ENCODE measurements at places on chromosomes 1 and 21. TPM values are rescaled to one million over a fixed set of nuclear protein-coding genes. Genes with fewer than 3 reads are reported as not detected.

Gene SETD4
- total RNA-seq, result 31.6 TPM

GRCh38 chr1:154306151-154306550 is 14.7 kb upstream of the AQP10 start:
- no peaks in the 10 kb centered on the region for H3K27me3 ChIP-seq
- H3K36me3 ChIP-seq, result no peaks in the 10 kb centered on the region
- H3K4me3 ChIP-seq, result no peak overlapping the region
- DNase-seq, result no peak
- H3K4me1 ChIP-seq, result no peaks in the 10 kb centered on the region
- no peak overlapping the region for H3K27ac ChIP-seq

DNA sequence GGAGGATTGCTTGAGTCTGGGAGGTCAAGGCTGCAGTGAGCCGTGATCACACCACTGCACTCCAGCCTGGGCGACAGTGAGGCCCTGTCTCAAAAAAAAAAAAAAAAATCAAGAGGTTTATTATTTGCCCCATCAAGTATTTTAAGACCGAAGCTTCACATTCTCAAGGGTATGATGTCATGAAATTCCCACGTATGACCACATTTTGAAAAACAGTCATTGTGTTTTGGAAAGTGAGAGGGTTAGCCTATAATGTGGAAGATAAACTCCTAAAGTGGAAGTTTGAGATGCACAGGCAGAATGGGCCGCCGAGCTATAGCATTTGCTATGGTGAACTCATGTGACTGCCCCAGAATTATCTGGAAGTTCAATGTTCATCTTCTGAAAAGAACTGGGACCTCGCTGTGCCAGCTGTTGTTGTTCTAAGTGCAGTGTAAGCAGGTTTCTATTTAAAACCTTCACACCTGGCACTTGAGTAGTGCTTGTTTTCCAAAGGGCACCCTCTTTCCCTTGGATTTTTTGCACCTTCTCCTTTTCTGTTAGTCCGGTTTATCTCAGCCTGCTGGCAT is 96.9 kb upstream of the SLC25A33 start:
- H3K4me1 ChIP-seq, result peaks cover 17% of the 10 kb centered on the region
- H3K27ac ChIP-seq, result no peak overlapping the region
- no peaks in the 10 kb centered on the region for H3K27me3 ChIP-seq
- no peak for DNase-seq

- no peaks in the 10 kb centered on the region for H3K27me3 ChIP-seq
- no peaks in the 10 kb centered on the region for H3K36me3 ChIP-seq
- no peak overlapping the region for H3K27ac ChIP-seq
- no peak for DNase-seq
- H3K4me1 ChIP-seq, result peaks cover 10% of the 10 kb centered on the region
Observed at GRCh38 chr1:6086358-6086757, 40.7 kb downstream of the KCNAB2 start.

- no peaks in the 10 kb centered on the region for H3K36me3 ChIP-seq
- no peaks in the 10 kb centered on the region for H3K27me3 ChIP-seq
- H3K4me1 ChIP-seq, result no peaks in the 10 kb centered on the region
- DNase-seq, result no peak
Observed at GRCh38 chr21:35375115-35375514, 326.0 kb upstream of the RUNX1 start.

DNA sequence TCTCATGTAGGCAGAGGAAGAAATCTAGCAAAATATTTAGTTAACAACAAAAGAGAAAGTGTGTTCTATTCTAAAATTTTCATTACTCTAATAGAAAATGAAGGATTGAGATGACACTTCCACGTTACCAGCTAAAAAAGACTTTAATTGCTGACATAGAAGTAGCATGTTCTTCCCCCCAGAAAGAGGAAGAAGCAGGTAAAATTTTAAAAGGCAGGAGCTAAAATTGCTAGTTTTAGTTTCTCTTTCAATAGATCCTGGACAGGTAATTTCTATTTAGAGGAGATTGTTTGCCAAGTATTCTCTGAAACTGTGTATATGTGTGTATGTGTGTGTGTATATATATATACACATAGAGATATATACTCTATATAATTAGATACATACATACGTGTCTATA is 248.1 kb upstream of the FMN2 start:
- peaks cover 2% of the 10 kb centered on the region for H3K36me3 ChIP-seq
- H3K27me3 ChIP-seq, result no peaks in the 10 kb centered on the region
- H3K27ac ChIP-seq, result no peak overlapping the region
- H3K4me1 ChIP-seq, result no peaks in the 10 kb centered on the region

DNA sequence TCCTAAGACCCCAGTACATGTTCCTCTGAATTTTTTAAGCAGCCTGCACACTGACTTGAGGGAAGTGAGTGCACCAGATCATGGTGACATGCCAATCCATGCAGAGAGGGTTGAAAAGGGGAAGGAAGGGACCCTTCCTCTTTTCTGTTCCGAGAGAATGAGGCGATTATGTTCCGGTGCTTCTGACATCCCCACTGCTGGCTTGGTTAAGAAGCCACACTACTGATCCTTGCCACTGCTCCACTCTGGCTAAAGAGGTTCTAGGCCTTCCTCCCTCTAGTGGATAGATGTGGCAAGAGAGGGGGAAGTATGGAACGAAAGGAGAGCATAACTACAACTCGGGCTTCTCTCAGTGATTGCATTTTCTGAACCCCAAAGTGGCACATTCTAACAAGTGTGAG is 1.8 kb upstream of the CYB5R1 start:
- DNase-seq, result peak; percentile 77
- no peaks in the 10 kb centered on the region for H3K36me3 ChIP-seq
- H3K27me3 ChIP-seq, result peaks cover 13% of the 10 kb centered on the region
- H3K27ac ChIP-seq, result no peak overlapping the region
- no peak overlapping the region for H3K4me3 ChIP-seq

Measured in neural progenitor cell (in vitro differentiated cells).